Fibroblast of lung (primary cell): ENCODE measurements at places on chromosomes 16 and 17. TPM values are rescaled to one million over a fixed set of nuclear protein-coding genes. Genes with fewer than 3 reads are reported as not detected.

Gene SLC5A10
- total RNA-seq = under 0.01 TPM in 1 of 2 replicates, not detected in the other

Gene CES5A
- not detected in 2 replicates for total RNA-seq

Gene GAST
- not detected in 2 replicates for total RNA-seq

Gene SP2
- total RNA-seq = 0.26 and 1.5 TPM in 2 replicates

Gene C17orf67
- total RNA-seq = 1.3 and 1.7 TPM in 2 replicates

Gene CEP112
- total RNA-seq = 5.4 and 7.2 TPM in 2 replicates
